ENCODE measurements at places on chromosomes 4 and X.

DNA sequence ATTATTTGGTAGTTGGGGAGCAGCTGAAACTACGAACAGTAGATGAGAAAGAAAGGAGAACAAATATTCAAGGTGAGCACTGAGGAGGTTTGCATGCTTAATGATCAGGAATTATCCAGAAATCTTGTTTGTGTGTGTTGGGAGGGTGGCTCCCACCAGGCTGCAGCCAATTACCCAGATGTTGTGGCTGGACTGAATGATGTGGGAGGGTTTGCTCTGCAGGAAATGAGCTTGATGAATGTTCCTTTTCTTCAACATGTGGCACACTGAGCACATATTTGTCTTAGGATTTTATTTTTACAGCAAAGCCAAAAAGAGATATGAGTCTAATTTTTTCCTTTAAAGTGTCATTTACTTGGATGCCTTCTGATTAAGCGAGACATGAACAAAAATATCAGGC, 48.3 kb upstream of the AMOT start:
- no peak for DNase-seq

GRCh38 chr4:138222046-138222445, 20.1 kb downstream of the SLC7A11 start:
- DNase-seq, result no peak

GRCh38 chr4:164531336-164531735, 222.6 kb upstream of the SMIM31 start:
- DNase-seq, result no peak

GRCh38 chrX:131279197-131279596, 9.9 kb downstream of the IGSF1 start:
- DNase-seq, result no peak
